ENCODE measurements at places on chromosomes 6 and 20.

- DNase-seq = peak; percentile 71
Measured at GRCh38 chr20:64065974-64066343, 3.0 kb downstream of the TCEA2 start.

DNA sequence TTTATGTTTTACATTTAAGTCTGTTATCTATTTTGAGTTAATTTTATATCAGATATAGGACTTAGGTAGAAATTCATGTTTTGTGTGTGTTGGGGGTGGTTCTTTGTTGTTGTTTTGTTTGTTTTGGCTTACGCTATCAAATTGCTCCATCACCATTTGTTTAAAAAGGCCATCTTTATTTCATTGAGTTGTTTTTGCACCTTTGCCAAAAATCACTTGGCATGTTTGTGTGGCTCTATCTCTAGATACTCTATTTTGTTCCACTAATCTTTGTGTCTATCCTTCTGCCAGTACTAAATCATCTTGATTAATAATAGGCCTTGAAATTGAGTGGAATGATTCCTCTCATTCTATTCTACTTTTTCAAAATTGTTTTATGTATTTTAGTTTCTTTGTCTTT lies 7.4 kb downstream of the CYP39A1 start:
- no peak for DNase-seq

- no peak for DNase-seq
Measured at GRCh38 chr6:43779852-43780236, 9.8 kb downstream of the VEGFA start.

DNA sequence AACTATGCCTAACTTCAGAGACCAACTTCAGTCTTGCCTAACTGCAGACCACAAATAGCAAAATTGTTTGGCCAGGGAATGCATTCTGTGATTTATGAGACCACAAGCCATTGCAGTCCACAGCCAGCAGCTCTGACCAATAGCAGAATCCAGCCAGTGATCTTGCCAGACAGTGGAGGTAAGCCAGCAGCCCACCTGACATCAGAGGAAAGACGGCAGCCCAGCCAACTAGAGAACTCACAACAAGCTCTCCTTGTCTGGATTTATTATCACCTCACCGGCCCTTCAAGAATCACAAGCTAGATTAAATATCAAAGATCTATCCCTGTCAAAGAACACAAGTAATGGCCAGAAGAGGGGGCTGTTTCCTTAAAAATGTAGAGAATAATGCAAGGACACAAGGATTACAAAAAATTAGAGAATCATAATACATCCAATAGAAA lies 66.5 kb upstream of the SLC35F1 start:
- no peak for DNase-seq

GRCh38 chr6:43951756-43952675 lies 175.2 kb downstream of the MRPL14 start:
- no peak for DNase-seq

DNA sequence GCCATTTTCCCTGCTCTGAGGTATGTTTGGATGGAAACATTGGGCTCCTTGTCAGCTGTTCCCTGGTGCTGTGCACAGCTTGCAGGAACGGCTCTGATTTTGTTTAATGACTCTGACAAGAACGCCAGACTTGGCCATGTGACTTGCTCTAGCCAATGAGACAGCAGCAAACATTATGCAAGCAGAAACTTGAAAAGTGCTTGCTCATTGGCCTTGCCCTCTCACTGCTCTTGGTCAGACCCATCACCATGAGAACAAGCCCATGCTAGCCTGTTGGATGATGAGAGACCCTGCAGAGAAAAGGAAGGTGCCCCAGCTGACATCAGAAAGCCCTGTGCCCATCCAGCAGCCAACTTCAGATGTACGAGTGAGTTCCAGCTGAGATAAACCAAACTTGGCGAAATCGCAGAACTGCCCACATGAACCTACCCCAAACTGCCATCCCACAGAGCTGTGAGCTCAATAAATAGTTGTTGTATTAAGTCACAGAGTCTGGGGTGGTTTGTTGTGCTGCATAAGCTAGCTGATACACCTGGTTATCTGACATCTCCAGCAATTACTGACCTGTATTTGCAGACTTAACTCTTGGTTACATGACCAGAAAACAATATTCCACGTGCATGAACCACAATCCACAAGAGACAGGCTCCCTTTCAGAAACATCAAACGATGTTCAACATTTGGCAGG lies 96.9 kb downstream of the JPH2 start:
- DNase-seq = no peak

DNA sequence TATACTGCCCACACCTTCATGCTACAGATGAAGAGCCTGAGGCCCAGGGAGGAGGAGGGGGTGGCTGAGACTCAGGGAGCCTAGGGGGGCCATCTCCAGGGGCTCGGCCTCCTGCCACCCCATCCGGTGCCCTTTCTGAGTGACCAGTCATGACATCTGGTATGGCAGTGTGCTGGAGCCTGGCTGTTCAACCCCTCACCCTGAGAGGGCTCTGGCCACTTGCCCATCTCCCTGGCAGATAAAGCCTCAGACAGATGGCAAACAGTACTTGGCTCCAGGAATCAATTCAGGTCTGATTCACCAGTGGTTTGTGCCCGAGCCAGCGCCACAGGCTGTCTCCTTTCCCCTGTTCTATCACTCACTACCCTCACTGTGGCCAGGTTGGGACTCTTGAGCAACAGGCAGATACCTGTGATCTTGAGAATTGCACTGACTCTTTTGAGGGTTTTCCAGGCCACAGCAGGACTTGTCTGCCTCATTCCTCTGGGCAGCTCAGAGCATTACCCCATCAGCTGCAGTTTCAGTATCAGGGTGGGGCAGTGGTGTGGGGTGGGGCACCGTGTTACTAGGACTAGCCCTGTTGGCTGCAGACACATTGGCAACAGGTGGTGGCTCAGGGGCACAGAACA lies 22.8 kb downstream of the SRSF3 start:
- no peak for DNase-seq

- no peak for DNase-seq
Measured at GRCh38 chr20:14453259-14453658, 115.8 kb upstream of the FLRT3 start.

GRCh38 chr6:149852180-149852579 lies 12.0 kb downstream of the LRP11 start:
- no peak for DNase-seq

DNA sequence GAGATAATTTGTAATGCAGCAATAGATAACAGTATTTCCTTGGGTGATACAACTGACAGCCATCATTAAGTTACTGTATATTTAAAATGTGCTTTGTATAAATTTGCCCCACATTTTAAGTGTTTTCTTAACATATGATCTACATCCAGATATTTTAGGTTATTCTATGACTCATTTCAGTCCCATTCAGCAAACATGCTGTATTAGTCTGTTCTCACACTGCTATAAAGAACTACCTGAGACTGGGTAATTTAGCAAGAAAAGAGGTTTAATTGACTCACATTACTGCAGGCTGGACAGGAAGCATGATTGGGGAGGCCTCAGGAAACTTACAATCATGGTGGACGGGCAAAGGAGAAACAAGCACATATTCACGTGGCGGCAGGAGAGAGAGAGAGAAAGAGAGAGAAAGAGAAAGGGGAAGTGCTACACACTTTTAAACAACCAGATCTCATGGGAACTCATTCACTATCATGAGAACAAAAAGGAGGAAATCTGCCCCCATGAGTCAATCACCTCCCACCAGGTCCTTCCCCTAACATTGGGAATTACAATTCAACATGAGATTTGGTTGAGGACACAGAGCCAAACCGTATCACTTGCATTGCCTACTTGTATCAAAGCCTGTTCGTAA lies 9.6 kb upstream of the CHD6 start:
- DNase-seq = no peak

DNA sequence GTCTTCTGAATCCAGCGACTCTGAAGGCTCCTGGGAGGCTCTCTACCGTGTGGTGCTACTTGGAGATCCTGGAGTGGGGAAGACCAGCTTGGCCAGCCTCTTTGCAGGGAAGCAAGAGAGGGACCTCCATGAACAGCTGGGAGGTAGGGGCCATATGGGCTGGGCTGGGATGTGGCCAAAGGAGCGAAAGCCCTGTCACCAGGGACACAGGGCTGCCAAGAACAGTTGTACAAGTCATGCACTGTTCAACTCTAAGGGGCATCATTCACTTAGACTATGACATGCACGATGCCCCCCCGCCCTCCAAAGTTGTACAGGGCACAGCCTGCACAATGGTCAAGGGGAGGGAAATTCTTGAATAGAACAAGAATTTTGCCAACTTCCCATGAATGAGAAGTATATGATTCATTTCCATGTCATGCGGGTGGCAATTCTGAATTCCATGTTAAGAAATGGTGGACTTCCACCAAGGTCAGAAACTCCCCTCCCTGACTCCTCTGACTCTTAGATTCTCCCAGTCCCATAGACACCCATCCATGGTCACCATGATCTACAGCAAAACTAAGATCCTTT lies 1.6 kb downstream of the REM1 start:
- no peak for DNase-seq

DNA sequence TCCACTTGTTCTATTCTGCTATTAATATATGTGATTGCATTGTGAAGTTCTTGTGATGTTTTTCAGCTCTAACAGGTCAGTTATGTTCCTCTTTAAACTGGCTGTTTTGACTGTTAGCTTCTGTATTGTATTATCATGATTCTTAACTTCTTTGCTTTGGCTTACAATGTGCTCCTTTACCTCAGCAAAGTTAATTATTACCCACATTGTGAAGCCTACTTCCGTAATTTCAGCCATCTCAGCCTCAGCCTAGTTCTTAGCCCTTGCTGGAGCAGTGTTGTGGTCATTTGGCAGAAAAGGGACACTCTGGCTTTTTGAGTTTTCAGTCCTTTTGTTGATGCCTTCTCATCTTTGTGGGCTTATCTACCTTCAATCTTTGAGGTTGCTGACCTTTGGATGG lies 440.2 kb downstream of the TBC1D32 start:
- DNase-seq = no peak

- DNase-seq = no peak
Measured at GRCh38 chr20:51906679-51907078, 104.4 kb upstream of the SALL4 start.

GRCh38 chr20:44129911-44130718 lies 56.9 kb downstream of the JPH2 start:
- DNase-seq = no peak

DNA sequence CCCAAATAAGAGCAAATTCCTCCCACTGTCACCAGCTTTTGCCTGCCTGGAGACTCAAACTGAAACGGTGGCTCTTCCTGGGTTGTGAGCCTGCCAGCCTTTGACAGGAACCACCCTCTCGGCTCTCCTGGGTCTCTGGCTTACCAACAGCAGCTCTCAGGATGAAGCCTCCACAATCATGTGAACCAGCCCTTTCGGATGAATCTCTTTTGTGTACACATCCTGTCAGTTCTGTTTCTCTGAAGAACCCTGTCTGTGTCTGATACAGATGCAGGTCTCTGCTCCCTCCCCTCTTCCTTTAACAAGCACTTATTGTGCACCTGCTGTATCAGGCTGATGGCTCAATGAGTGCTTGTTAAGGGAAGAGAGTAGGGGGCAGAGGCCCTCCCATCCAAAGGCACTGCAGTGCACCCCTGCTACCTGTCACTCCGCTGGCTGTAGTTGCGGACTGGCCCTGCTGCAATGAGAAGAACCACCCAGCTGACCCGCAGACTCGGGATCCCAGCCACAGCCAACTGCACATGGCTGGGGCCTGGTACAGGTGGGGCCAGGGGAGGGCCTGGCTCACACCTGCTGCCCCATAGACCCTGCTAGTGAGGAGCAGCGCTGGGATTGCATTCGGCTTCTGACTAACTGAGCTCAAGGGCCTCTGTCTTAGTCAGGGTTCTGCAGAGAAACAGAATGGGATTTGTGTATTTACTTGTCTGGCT lies 120.1 kb upstream of the PMEPA1 start:
- DNase-seq = no peak

- no peak for DNase-seq
Measured at GRCh38 chr6:112015725-112016124, 38.2 kb upstream of the CCN6 start.

DNA sequence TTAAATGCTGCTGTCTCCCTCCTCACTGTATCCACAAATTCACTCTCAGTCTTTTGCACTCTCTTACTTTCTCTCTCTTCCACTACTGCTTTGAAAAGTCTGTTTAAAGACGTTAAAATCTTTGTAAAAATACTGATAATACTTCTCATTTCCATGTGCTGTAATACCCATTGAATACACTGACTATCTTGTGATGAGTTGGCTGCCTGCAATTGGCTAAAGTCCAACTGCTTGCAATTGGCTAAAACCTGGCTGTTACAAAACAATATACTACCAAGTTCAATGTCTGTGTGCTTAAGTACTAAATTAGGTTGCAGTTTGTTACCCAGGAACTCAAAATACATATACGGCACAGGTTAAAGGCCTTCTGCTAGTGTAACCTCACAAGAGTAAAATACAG lies 264.8 kb downstream of the THBS2 start:
- DNase-seq = no peak

GRCh38 chr6:12336121-12336971 lies 46.2 kb downstream of the EDN1 start:
- DNase-seq = no peak

DNA sequence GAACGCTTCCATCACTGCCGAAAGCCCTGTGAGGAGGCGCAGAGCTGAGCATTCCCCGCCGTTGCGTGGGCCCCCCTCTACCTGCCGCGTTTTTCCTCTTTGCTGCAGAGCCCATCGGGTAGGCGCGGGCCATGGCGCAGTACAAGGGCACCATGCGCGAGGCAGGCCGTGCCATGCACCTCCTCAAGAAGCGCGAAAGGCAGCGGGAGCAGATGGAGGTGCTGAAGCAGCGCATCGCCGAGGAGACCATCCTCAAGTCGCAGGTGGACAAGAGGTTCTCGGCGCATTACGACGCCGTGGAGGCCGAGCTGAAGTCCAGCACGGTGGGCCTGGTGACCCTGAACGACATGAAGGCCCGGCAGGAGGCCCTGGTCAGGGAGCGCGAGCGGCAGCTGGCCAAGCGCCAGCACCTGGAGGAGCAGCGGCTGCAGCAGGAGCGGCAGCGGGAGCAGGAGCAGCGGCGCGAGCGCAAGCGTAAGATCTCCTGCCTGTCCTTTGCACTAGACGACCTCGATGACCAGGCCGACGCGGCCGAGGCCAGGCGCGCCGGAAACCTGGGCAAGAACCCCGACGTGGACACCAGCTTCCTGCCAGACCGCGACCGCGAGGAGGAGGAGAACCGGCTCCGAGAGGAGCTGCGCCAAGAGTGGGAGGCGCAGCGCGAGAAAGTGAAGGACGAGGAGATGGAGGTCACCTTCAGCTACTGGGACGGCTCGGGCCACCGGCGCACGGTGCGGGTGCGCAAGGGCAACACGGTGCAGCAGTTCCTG lies 693 bp downstream of the FAM50B start:
- DNase-seq = no peak

GRCh38 chr6:166318227-166318626 lies 10.0 kb upstream of the PRR18 start:
- DNase-seq = no peak

- DNase-seq = no peak
Measured at GRCh38 chr6:112761740-112762139, 414.6 kb downstream of the RFPL4B start.

GRCh38 chr6:113994934-113995342 lies 24.0 kb upstream of the HDAC2 start:
- no peak for DNase-seq

- peak; percentile 62 for DNase-seq
Measured at GRCh38 chr6:43715056-43715788, 27.6 kb upstream of the MRPS18A start.

- no peak for DNase-seq
Measured at GRCh38 chr6:155201461-155202226, 62.2 kb upstream of the CLDN20 start.

Measured in GM18507 (cell line).